ENCODE measurements at places on chromosomes 2 and 18. TPM values are rescaled to one million over a fixed set of nuclear protein-coding genes. Genes with fewer than 3 reads are reported as not detected.

DNA sequence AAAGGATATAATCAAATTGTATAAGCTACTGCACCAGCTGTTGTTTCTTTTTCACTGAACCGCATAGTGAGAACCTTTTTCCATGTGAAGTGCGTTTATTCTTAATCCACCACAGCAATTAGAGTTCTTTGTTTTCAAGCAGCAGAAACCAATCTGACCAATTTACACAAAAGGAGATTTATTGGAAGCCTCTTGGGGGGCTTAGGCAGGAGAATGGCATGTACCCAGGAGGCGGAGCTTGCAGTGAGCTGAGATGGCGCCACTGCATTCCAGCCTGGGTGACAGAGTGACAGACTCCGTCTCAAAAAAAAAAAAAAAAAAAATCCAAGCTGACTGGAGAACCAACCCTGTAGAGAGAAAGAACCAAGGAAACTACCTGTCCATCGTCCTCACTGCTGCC lies 10.0 kb downstream of the ADNP2 start:
- no peak for DNase-seq

GRCh38 chr18:47110492-47111274 lies 39.6 kb downstream of the HDHD2 start:
- DNase-seq: no peak

DNA sequence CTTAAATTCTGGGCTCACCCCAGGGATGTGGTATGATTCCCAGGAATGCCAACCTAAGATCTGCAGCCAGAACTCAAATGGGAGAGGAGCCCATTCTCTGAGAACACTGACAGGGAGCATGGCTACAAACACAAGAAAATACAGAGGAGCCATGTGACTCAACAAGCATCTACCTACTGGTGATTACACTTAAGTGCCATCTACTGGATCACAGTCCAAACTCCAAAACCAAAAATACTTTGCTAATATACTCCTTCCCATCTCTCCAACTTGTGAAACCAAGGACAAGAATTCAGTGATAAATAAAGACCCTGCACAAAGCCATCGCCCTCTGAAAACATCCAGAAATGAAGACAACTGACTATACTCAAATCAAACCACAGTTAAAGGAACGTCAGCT lies 116.9 kb downstream of the NR4A2 start:
- DNase-seq: no peak

The EPB41L3 gene
- polyA plus RNA-seq: 57.5 TPM

The NETO1 gene
- polyA plus RNA-seq: 1.6 TPM

The EML6 gene
- 11.5 TPM for polyA plus RNA-seq

The REG3G gene
- polyA plus RNA-seq: not detected

DNA sequence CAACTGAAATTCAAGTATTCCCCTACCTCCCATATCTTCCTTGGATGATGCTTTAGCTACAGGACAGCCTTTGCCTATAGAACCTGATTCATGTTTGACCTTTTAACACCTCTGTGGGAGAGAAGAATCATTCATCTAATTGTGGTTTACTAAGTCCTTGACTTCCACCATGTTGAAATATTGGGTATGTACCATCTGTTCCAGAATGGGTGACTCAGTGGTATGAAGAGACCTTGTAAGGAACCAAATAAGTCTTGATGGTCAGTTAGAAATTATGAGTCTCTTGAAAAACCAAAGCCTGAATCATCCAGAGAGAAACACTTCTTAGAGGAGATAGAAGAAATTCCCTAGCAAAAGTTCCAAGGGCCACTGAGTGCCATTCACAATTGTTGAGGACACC lies 27.5 kb downstream of the STAMBP start:
- DNase-seq: no peak

The PRKAG3 gene
- polyA plus RNA-seq: 0.11 TPM

- DNase-seq: no peak
These were observed 296.8 kb upstream of the SPRED2 start for GRCh38 chr2:65729246-65729645.

The FN1 gene
- polyA plus RNA-seq: 415 TPM

The STAT4 gene
- polyA plus RNA-seq: 7.6 TPM

- DNase-seq: no peak
These were observed 7.5 kb downstream of the TMSB10 start for GRCh38 chr2:84912984-84913383.

The FZD7 gene
- polyA plus RNA-seq: 76.9 TPM

All from renal cortex interstitium (tissue), 15 donors.